T1000 (cell line): ENCODE measurements at places on chromosomes 16 and 17.
A peak's percentile ranks its signal among the peaks of the same experiment; 100 is the strongest.

DNA sequence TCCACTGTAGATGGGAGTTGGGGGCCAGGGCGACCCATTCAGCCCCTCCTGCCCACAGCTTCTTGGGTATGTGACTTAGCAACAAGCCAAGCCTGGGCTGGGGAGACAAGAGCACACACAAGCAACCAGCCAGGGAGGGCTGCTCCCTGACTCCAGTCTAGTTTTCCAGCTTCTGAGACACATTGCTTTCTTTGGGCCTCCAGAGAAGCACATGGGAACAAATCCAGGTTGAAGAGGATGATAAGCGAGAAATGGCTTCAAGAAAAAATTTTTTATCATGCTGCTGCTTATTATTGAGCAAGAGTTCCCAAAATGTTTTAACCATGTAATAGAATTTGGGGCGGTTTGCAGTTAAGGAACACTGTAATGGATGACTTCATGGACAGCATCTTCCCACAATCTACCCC, 173.7 kb downstream of the SOX9 start:
- DNase-seq = no peak

DNA sequence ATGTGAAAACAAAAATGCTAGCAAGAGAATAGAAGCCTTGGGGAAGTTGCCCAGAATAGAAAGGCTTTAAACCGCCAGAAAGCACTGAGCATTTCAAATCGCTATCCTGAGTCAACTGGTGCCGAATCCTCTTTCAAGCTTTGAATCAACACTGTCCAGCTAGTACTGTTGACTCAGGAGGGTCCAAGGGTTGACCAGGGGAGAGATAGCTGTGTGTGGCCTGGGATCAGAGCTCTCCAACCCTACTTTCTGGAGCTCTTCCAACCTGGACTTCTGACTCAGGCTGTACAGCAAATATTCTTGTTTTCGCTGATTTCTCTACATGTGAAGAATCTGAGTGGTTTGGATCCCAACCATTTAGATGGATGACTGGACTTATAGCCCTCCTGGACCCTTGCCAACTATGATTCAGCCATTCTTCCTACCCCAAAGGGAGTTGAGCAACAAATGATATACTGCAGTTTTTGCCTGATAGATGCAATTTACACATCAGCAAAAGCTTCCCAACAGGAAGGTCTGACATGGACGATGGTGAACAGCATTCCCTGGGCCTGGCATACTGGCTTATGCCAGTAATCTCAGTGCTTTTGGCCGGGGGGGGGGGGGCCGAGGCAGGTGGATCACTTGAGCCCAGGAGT, 154.0 kb upstream of the SDK2 start:
- DNase-seq = no peak

GRCh38 chr17:80790981-80791742, 200.5 kb upstream of the CHMP6 start:
- DNase-seq = no peak

DNA sequence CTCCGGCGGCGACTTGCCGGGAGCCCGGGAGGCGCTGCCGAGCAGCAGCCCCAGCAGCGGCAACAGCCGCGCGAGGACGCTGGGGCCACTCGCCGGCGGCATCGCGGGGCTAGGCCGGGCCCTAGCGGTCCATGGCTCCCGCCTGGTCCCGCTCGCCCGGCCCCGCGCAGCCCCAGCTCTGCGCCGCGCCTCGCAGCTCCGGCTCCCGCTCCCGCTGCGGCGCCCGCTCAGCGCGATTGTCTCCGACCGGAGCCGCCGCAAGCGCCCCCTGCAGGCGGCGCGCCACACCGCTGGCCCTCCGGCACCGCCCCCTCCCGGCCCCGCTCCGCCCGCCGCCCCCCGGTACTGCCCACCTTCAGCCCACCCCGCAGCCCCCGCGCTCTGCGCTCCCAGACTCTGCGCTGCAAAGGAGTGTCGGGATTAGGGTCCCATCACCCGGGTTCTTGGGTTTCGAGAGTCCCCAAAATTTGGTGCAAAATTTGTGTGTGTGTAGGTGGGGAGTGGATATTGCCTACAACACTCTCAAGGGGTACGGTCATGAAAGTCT, at the start of gene FAM171A2:
Gene FAM171A2, minus strand, starts transcription at position 241 of the 547 bp plus-strand sequence. Its CDS starts 139 bp downstream, at position 102.
- peak; percentile 54 for DNase-seq

- DNase-seq = no peak
Measured at GRCh38 chr17:39209317-39210092, 9.4 kb downstream of the RPL19 start.

GRCh38 chr17:64020056-64020766, at the start of gene ICAM2:
Gene ICAM2, minus strand, starts transcription at chr17:64020633. Its CDS starts 13,942 bp downstream, at chr17:64006691.
- no peak for DNase-seq

- DNase-seq = peak; percentile 88
Measured at GRCh38 chr17:78935419-78936323, 10.5 kb upstream of the TIMP2 start.

DNA sequence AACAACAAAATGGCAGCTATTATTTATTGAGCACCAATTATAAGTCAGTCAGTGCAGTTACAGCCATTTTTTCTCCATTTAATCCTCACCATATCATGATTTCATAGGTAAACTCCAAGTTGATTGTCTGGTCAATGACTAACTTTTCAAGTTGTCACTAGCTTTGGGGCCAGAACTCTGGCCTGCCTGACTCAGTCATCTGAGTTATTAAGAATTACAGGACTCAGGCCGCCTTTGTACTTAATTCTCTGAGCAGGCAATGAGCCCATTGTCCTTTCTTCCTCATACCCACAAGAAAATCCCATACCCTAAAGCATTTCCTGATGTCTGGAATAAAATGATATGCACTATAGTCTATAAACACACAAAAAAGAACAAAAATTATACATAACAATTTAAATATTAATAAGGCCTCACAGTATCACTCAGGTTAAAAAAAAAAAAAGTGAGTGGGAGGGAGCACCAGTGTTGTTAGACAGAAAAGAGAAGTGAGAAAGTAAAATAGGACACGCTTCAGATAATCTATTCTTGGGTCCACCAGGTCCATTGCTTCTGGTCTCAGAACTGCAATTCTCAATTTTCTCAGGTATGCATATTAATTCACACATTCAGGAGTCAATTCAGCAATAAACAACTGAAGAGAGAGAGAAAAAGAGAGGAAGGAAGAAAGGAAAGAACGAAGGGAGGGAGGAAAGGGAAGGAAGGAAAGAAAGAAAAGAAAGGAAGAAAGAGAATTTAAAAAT, 70.2 kb downstream of the SPAG9 start:
- no peak for DNase-seq

- no peak for DNase-seq
Measured at GRCh38 chr17:78774453-78774852, 7.6 kb downstream of the CYTH1 start.

GRCh38 chr17:8466456-8466855, 30.8 kb downstream of the NDEL1 start:
- no peak for DNase-seq

DNA sequence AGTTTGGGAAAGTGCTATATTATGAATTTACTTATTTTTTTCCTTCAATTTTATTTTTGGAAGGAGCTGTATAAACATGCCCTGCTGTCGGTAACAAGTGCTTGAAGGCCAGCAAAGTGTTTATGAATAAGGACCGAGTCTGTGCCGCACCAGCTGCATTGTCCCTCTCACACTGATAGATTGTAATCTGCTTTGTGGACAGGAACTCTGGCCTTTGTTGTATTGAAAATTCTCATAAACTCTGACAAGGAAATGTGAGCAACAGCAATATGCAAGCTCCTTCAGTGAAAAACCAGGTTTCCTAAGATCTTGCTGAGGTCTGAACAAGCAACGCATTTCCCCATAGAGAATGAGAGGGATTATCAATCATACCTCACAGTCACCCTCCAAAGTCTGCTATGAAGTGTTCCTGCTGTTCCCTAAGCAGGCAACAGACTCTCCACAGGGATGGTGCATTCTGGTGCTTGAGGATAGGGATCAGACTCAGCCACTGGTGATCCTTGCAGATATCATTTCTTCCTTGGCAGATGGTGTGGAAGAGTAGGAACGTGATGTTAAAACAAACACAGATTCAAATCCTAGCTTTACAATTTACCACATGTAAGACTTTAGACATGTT, 109.6 kb downstream of the KCNJ2 start:
- DNase-seq = no peak

GRCh38 chr17:29723278-29724047, 100.8 kb upstream of the CORO6 start:
- DNase-seq = no peak

- DNase-seq = no peak
Measured at GRCh38 chr17:14805348-14805747, 459.8 kb downstream of the PMP22 start.

GRCh38 chr17:29645515-29646051, 22.9 kb upstream of the CORO6 start:
- no peak for DNase-seq

GRCh38 chr16:71826533-71827017, 17.9 kb upstream of the AP1G1 start:
- DNase-seq = no peak

DNA sequence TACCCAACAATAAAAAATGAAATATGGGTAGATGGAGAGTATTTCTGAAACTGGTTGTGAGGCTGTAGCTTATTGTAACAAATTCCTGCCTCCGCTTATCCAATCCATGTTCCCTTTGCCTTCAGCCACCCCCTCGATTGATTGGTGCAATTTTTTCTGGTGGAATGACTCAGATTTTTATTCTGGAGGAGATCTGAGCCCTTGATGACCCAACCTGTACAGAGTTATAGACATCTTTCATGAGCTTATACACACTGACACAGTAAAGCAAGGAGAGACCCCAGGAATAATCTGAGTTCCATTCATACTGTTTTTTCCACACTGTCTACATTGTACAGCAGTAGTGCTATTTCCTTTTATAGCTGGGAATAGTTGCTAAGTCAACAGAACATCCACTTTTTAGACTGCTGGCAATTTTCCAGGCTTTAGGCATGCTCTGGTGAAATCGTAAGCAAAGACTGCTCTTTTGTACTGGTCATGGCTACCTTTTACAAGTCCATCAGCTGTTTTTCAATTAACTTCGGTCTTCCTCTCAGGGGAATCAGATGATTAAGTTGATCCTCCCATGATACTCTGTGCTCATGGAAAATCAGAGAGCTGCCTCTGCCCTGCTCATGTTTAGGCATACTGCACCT, 30.1 kb downstream of the CCL4 start:
- no peak for DNase-seq

GRCh38 chr16:17204206-17204605, 266.6 kb downstream of the XYLT1 start:
- DNase-seq = no peak

GRCh38 chr16:4323845-4324488, 8.1 kb downstream of the GLIS2 start:
- no peak for DNase-seq

DNA sequence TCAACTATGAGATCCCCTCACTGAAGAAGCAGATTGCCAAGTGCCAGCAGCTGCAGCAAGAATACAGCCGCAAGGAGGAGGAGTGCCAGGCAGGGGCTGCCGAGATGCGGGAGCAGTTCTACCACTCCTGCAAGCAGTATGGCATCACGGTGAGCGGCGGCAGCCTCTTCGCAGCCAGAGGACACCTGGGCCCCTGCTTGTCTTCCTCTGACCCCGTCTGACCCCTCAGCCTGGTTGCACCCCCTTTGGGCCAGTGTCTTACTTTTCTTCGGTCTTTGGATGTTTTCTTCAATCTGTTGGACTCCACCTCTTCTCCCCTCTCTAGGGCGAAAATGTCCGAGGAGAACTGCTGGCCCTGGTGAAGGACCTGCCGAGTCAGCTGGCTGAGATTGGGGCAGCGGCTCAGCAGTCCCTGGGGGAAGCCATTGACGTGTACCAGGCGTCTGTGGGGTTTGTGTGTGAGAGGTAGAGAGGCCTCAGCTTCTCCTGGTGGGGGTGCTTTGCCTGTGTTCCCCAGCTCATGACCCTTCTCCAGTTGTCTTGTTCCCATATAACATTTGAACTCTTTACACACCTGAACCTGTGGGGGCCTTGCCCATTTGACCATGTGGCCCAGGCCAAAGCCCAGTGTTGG, 4.4 kb downstream of the CDK5RAP3 start:
- DNase-seq = no peak

DNA sequence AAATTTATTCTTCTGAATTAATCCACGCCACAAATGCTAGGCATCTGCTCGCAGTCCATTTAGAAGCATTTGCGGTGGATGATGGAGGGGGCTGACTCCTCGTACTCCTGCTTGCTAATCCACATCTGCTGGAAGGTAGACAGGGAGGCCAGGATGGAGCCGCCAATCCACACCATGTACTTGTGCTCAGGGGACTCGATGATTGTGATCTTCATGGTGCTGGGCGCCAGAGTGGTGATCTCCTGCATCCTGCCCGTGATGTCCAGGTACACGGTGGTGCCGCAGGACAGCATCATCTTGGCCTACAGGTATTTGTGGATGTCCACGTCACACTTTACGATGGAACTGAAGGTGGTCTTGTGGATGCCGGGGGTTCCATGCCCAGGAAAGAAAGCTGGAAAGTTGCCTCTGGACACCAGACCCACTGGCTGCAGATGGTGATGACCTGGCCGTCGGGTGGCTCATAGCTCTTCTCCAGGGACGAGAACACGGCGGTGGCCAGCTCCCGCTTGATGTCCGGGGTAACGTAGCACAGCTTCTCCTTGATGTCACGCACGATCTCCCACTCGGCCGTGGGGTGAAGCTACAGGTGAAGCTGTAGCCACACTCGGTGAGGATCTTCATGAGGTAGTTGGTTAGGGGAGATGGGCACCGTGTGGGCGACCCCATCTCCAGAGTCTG, 7.5 kb upstream of the HEATR3 start:
- DNase-seq = no peak

GRCh38 chr16:62615526-62615925, 579.3 kb upstream of the CDH8 start:
- no peak for DNase-seq

DNA sequence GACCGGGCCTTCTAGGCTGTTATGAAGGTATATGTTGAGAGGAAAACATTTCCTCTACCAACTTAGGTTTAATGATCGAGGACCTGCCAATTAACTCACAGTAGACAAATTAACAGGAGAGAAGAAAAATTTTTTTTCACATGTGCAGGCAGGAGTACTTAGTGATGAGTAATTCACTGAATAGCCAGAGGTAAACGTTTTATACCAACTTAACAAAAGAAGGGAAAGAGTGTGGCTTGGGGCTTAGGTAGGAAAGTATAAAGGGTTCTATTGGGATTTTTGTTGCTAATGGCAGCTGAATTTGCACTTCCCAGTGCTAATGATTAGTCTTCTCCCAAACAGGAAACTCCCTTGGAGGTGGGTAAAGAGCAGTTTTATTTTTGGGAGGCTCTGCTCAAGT, 121.6 kb upstream of the HS3ST4 start:
- no peak for DNase-seq
